ENCODE measurements at places on chromosomes 12 and 14. TPM values are rescaled to one million over a fixed set of nuclear protein-coding genes. Genes with fewer than 3 reads are reported as not detected.

Gene RPGRIP1
- 0.48 TPM for total RNA-seq

Gene AICDA
- total RNA-seq: 0.26 TPM

Gene HIP1R
- total RNA-seq: 17.2 TPM

Gene GLT8D2
- total RNA-seq: 101 TPM

Gene CIDEB
- total RNA-seq: 7.3 TPM

Gene SERPINA3
- 3.5 TPM for total RNA-seq

GRCh38 chr12:131536337-131536736 lies 174.6 kb upstream of the SFSWAP start:
- DNase-seq: no peak

DNA sequence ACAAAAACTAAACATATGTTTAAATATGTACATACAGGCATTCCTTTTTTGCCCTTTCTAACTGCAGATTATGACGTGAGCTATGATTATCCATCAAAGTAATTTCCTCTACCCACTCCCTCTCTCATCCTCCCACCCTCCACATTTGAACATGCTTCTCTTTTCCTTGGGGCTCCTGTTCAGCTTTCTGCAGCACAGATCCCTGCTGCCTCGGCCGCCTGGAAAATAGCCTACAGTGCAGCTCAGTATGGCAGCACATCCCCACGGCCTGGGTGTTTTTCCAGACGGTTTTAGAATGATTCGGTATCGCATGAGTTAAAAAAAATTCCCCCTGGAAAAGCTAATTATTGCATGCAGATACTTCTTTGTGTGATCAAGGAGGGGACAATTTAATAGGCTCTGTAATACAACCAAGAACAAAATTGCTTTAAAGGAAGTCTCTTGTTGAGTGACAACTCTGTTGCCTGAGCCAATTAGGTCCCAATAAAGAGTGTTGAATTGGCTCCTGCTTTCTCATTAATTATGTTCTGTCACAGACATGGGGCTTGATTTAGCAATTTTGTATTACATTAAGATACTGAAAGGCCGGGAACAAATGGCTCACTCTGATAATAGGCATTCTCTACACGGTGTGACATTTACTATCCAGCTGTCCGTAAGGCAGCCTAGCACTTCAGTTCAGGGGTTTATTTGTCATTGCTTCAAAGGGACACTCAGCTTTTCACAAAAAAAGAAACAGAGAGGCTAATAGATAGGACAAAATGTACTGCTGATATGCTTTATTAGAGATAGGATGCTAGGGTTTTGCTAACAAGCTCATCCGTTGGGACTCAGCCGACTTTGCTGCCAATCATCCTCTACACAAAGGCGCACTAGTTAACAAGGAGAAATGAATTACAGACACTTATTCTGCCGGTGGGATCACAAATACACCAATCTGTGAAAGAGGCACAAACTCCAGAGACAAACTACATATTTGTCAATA lies 285.8 kb upstream of the G2E3 start:
- no peak for DNase-seq

DNA sequence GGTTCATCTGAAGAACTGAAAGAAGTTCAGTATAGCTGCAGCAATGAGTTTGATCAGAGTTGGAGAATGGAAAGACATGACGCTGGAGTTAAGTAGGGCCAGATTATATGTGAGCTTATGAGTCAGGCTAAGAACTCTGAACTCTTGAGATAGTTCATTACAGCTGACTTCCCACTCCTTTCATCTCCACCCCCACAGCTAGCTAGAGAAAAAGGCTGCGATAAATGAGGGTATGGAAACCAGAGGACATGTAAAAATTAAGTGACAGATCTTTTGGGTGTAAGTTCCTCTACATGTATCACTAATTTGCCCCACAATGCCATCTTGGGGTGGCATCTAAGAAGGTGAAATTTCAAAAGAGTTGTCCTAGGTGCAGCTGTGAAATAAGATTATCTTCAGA lies 28.6 kb downstream of the PYM1 start:
- no peak for DNase-seq

DNA sequence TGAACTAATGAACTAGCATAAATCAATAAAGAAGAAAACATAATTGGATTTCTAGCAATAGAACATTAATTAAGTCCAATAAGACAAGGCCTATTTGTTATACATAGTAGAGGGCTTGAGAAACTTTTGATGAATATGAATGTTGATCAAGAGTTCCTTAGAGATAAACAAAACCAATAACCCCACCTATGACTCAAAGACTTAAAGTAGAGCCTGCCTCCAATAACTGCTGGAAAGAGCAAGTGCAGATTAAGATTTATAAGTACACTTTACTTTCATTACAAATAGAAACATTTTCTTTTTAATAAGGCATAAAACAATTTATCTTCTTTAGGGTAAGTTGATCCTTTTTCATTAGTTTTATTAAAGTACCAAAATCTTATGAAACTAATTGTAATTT lies 185.7 kb downstream of the SRGAP1 start:
- no peak for DNase-seq

DNA sequence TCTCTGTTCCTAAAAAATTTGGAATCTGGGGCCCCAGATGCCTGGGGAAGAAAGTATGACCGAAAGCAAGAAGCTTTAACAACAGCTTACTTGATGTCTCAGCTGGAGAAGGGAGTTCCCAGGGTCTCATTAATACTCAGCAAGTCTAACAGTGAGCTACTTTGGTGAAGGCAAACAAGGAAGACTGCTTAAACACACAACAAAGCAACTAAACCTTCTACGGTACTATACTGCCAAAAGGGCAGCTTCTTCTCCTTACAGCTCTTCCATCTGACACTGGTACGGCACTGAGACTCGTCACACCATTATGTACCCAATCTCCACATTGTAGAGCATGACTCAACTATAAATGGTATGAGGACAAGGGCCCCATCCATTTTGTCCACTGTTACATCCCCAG lies 213.0 kb downstream of the MED13L start:
- DNase-seq: no peak

DNA sequence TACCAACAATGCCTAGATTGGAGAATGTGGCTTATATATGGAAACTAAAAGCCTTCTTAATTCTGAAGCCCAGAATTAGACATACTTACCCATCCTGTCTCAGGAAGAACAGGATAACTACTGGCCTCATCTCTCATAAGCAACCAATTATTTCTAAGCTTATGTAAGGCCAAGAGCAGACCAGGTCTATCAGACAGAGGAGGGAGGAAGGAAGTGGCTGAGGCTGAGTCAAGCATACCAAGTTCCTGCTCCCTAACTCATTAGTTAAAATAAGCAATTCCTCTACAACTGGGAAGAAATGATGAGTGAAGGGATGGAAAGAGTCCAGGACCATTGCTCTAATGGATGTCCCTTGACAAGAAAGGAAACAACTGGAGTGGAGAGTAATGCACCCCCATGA lies 27.0 kb upstream of the INSM2 start:
- no peak for DNase-seq

DNA sequence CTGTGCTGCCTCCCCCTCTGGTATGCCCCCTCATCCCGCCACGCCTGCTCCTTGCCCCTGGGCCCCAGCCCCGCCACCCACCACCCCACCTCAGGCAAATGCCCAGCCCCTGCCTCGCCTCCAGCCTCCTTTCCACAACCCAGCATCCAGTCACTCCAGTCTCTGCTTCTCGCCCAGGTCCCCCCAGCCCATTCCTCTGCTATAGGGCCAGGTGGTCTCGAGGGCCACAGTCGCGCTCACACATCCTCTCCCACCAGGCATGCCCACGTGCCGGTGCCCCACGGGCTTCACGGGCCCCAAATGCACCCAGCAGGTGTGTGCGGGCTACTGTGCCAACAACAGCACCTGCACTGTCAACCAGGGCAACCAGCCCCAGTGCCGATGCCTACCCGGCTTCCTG lies 6.1 kb upstream of the NXPH4 start:
- DNase-seq: no peak

- no peak for DNase-seq
These were observed 71.1 kb upstream of the SAV1 start for GRCh38 chr14:50739186-50739585.

Measured in urinary bladder (tissue), 4 donors.